ENCODE measurements at places on chromosomes 16 and 17.

GRCh38 chr17:78020717-78021108, 62.2 kb downstream of the TNRC6C start:
- no peak for DNase-seq

GRCh38 chr16:88423448-88423850, 29.6 kb upstream of the ZFPM1 start:
- DNase-seq: no peak

DNA sequence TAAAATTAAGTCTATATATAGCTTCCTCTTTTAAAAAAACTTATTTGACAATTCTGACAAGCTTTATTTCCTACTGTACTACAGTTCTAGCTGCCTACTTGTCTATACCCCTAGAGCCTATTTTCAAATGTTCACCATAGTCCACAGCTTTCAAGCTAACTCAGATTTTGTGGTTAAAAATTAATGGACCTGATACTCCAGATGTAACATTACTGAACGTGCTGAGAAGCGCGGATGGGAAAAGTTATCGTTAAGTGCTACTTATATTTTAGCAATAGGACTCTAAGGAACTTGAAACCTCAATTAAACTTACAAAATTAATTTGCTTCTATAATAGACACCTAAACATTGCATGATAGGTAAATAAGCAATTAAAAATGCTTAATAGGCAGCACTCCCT, 31.2 kb downstream of the GNA13 start:
- DNase-seq: no peak

GRCh38 chr17:10349403-10349802, 23.4 kb downstream of the MYH13 start:
- no peak for DNase-seq

DNA sequence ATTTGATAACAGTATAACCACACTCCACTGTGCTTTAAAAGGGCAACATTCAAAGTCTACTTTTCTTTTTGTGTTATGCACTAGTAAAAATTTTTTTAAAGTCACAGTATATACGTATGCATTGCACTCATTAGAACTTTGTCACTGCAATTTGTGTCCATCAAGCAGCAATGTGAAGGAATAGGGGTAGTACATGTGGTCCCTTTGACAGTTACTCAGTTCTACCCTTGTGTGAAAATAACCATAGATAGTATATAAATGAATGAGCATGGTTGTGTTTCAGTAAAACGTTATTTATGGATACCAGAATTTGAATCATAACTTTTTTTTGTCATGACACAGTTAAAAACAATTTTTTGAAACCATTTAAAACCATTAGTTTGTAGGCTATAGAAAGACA, 30.7 kb downstream of the NFATC3 start:
- DNase-seq: no peak

DNA sequence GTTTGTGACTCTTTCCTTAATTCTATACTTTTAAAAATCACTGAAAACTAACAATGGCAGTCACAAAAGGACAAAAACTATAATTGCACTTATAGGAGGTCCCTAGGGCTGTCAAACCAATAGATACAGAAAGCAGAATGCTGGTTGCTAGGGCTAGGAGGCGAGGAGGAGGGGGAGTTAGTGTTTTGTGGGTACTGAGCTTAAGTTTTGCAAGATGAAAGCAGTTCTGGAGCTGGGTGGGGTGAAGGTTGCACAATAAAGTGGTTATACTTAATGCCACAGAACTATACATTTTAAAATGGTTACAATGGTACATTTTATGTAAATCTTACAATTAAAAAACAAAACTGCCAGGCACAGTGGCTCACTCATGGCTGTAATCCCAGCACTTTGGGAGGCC, 27.3 kb downstream of the NUBP1 start:
- DNase-seq: no peak

GRCh38 chr17:41799366-41799765, 12.4 kb downstream of the P3H4 start:
- no peak for DNase-seq

DNA sequence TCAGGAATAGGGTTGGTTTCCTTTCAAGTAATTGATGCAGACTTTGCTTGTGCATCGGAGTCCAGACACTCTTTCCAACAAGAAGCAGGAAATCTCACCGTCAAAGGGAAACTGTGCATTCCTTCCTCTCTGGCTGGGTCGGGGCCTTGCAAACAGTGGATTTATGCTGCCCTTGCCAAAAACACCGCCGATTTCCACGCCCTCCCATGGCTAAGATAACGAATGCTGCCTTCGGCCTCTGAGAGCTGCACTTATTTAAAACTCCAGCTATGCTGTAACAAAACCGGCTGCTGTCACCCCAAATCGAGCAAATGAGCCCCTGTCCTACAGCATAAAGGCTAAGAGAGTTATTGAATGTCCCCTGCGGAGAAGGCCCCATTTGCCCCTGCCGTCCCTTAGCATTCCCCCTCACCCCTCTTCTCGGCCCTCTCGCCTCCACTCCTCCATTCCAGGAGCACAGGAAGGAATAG, 275.5 kb upstream of the IRX5 start:
- no peak for DNase-seq

- no peak for DNase-seq
Measured at GRCh38 chr17:62826956-62827355, 18.8 kb upstream of the MARCHF10 start.

- no peak for DNase-seq
Measured at GRCh38 chr16:55439101-55439690, 39.8 kb upstream of the MMP2 start.

GRCh38 chr16:2025878-2026460, 733 bp upstream of the NHERF2 start:
- DNase-seq: no peak

DNA sequence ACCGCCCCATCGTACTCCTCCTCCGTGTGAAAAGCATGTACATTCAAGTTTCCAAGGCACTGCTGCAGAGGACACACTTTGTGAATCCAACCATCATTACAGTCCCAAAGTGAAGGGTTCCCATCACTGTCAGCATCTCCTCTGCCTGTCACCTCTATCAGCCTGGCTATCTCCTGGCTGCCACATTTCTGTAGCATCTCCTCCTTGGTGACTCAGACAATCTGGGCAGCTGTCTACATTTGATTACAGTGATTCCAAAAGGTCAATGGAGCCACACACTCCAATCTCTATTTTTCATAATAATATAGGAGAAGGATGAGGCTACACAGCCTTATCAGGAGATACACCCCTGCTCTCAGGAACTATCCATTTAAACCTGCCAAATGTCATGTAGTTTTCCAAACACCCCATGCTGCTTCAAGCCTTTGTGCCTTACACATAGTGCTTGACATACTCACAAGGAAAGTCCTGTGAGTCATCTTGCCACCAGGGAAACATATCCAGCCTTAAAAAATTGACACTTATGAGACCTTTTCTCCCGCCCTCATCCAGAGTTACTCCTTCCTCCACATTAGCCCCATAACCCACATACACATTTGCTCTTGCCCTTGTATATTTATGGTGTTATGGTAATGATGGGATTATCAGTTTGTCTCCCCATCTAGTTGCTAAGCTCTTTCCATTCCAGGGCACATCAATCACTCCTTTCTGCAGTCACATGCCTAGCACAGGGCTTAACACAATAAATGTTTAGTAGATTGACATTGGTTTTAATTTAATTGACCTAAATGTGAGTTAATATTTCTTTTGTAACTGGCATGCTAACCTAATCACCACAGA, 250.1 kb upstream of the CDH5 start:
- no peak for DNase-seq

DNA sequence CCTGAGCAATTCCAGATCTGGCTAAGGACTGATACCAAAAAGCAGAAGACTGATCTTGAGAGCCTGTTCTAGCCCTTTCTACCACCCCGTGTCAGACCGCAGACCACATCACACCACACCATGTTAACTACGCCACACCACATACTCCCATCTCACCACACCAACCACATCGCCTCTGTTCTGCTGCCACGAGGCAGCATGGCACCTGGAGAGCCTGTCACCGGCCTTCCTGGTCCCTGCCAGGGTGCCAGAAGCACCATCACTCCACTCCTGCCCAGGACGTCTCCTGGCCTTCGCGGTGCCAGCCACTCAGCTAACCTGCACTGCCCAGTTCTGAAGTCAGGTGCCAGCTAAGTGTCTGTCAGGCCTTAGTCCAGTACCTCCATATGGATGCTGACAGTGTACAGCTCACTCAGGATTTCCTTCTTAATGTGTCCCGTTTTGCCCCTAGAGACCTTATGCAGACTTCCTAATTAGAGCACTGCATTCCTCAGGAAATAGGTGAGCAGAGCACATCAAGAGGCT, 37.2 kb upstream of the BCAR1 start:
- no peak for DNase-seq

- no peak for DNase-seq
Measured at GRCh38 chr16:20383106-20384029, 21.2 kb downstream of the PDILT start.

DNA sequence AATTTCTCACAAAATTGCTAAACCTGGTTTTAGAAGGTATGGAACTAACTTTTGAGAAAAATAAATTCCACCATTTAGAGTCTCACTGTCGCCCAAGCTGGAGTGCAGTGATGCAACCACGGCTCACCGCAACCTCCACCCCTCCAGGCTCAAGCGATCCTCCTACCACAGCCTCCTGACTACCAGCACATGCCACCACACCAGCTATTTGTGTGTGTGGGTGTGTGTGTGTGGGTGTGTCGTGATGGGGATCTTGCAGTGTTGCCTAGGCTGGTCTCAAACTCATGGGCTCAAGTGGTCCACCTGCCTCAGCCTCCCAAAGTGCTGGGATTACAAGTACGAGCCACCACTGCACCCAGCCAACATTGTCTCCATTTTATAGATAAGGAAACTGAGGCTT, 71.3 kb upstream of the NOL11 start:
- DNase-seq: no peak

- no peak for DNase-seq
Measured at GRCh38 chr17:3959295-3959899, 4.8 kb downstream of the ATP2A3 start.

GRCh38 chr17:12512694-12513355, 152.9 kb upstream of the MYOCD start:
- DNase-seq: no peak

DNA sequence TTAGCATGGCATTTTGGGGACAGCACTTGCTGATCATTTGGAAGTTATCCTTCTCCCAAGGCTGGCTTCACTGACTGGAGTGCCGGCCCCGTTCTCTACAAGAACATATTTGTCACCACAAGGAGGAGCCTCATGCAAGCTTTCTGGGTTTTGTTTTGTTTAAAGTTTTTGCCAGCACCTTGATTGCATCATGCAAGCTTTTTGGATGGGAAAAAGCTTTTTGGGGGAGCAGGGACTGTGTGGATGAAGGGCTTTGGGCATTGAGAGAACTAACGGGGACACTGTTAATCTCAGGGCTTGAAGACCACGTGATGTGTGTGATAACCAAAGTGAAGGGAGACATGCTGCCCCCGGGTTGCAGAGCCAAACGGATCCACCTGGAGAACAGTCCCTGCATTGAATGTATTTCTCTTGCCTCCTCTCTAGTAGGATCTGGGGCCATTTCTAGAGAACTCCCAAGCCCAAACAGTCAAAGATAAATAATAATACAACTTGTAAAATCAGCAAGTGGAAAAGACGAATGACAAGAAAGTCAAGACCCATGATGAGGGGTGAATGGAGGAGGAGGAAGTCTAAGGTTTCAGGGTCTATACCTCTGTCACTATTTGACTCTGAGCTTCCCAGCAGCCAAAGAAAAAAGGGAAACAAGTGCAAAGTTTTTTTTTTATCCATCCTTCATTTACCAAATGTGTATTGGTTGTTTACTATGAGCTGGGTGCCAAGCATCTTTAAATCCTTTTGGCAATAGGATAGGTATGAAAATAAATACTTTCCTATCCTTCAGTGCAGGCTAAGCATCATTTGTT, 17.2 kb downstream of the TMEM114 start:
- no peak for DNase-seq

DNA sequence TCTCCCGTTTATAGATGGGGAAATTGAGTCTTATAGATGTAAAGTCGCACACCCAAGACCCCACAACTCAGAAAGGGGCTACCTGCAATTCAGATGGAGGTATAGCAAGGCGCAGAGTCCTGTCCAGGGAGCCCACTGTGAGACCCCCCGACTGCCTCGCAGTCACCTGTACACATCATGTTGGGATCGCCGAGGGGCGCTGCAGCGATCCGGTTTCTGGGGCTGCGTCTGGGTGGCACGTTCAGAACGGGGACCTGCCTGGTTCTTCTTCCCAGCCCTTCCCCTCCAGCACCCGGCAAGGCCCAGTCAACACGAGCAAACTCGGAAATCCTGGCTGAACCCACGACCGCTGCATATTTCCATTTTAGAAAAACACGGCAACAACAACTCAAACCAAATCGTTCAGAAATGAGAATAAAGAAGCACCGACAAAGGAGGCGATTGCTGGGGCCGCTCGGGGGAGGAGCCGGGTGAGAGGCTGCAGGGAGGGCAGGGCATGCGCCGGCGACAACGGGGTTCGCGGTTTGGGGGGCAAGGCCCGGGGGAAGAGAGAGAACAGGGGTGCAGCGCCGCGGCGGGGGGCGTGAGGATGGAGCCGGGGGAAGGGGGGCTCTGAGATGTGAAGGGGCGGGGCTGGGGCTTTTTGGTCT, 643 bp downstream of the HSDL1 start:
- DNase-seq: no peak

DNA sequence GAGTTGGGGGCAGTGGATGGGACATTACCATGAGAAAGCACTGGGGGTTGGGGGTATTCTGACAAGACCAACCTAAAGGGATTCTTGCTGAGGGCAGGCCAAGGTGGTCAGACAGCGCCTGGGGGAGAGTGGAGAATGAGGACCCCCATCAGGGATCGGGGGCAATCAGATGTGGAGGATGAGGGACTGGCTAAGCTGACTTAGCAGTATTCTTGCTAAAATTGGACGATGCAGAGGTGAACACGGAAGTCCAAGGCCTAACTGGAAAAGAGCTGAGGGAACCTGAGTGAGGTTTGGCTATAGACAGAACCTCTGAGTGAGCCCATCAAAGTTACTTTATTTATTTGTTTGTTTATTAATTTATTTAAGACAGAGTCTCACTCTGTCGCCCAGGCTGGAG, 9.2 kb downstream of the QPRT start:
- DNase-seq: no peak

DNA sequence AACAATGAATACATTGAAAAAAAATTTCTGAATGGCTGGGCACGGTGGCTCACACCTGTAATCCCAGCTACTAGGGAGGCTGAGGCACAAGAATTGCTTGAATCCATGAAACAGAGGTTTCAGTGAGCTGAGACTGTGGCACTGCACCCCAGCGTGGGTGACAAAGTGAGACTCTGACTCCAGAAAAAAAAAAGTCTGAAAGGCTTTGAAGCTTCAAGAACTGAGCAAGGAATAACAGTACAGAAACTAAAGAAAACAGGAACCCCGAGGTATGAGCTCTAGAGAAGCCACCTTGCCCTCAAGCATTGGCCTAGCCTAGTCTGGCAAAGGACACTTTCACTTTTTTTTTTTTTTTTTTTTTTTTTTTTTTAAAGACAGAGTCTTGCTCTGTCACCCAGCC, 45.0 kb downstream of the TEX2 start:
- no peak for DNase-seq

DNA sequence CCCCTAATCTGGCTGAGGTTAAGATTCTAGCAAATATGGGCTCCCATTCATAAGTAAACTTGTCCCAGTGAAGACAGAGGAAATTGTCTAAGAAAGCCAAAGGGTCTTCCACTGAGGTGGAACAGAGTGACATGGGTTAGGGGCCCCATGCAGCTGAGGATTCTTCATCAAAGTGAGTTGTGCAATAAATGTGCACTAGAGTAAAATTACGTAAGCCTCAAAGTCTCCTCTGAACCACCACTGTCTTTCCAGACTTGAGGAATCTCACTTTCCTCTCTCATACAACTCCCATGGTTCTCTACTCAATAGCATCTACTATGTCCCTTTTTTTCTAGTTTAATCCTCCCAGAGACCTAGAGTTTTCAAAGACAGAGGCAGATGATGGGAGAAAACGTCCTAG, 132.4 kb downstream of the CA10 start:
- no peak for DNase-seq

All from osteocyte (in vitro differentiated cells).